Activated CD8-positive, alpha-beta memory T cell treated with anti-CD3 and anti-CD28 coated beads, Interleukin-2, amount 10 ng/mL, durations not matched to agents 7 days and 5 days (primary cell): ENCODE measurements at places on chromosomes 2 and 18. TPM values are rescaled to one million over a fixed set of nuclear protein-coding genes. Genes with fewer than 3 reads are reported as not detected.

The CDH20 gene
- total RNA-seq = not detected

The PKDCC gene
- total RNA-seq = not detected

The HNMT gene
- total RNA-seq = not detected

The GDF7 gene
- total RNA-seq = not detected

The SPATA3 gene
- total RNA-seq = 0.44 TPM

The FTCDNL1 gene
- total RNA-seq = 2.8 TPM

The ANKRD29 gene
- total RNA-seq = not detected

The PTPN4 gene
- total RNA-seq = 92.2 TPM

The TLX2 gene
- total RNA-seq = 1.3 TPM
